ENCODE measurements at places on chromosomes 3 and 15.

DNA sequence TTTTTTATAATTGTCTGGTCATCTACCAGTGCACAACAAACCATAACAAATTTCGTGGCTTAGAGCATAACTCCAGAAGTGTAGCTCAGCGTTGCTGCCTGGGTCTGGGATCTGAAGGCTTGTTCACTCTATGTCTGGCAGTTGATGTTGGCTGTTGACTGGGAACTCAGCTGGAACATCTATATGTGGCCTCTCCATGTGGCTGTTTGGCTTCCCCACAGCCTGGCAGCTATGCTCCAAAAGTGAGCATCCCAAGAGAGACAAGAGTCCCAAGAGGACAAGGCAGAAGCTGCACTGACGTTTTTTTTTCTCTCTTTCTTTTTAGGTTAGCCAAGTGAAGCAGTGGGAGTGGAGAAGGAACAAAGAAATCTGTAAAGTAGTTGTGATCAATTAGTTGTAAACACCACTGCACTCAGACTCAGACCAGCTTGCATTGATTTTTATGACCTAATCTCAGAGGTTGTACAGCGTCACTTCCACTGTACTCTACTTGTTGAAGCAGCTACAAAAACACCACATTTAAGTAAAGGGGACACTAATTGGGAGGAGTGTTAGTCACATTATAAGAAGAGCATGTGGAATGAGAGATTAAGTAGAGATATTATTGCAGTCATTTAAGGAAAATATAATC, 2.5 kb upstream of the GPR176 start:
- no peak for DNase-seq

- DNase-seq: no peak
Observed at GRCh38 chr3:64295594-64295993, 70.3 kb upstream of the PRICKLE2 start.

DNA sequence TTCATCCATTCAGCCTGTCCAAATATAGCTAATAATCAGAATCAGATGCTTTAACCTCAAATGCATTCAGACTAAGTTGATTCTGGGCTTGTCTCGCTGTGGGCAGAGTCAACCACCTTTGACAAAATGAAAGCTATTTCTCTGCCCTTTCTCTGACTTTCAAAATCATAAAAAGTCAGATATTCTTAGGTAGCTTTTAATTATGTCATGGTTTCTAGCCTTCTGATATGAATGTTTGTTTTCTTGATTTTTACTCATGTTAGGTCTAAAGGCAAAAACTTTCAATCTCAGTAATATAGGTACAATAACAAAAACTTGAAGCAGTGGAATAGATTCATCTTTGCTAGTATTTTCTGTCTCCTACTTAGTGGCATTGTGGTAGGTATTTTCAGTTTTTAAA, 25.3 kb upstream of the C15orf61 start:
- no peak for DNase-seq

DNA sequence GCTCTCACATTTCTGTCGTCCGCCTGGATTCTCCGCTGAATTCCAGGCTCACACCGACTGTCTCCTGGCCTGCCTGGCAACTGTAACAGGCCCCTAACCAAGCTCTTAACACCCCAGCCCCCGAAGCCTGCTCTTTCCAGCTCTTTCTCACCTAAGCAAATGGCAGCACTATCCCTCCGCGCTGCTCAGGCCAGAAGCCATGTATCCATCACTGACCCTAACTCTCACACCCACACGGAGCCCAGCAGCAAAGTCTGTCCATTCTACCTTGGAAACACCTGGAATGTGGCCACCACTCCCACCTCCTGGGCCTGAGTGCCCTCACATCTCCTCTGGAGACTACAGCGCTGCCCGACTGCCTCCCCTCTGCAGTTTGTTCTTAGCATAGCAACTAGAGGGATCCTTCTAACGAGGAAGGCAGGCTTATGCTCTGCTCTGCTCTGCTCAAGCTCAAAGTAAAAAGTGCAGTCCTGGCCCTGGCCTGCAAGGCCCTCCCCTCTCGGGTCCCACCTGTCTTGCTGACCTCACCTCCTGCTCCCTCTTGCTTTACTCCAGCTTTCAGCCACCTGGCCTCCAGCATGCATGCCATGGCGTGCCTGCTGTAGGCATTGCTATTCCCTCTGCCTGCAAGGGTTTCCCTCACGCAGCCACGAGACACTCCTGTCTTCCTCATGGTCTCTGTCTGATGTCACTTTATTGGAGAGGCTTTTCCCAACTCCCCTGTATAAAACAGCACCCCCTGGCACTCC, 27.2 kb downstream of the FEM1B start:
- DNase-seq: no peak

DNA sequence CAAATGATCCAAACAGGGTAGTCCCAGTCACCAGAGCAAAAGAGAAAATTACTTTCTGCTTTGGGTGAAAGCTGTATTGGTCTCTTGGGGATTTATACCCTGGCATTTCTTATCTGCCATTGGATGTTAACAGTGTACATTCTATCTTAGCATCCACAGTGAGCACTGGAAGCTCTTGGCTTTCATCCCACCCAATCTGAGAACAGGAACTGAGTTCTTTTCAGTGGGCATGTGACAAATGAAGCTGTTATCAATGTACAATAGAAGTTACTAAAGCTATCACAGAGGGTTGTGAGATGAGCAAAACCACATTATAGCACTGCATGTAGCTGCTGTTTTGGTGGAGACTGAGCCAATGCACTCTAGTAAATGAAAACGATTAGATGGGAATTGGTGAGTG, 300.7 kb downstream of the TUSC7 start:
- DNase-seq: no peak

DNA sequence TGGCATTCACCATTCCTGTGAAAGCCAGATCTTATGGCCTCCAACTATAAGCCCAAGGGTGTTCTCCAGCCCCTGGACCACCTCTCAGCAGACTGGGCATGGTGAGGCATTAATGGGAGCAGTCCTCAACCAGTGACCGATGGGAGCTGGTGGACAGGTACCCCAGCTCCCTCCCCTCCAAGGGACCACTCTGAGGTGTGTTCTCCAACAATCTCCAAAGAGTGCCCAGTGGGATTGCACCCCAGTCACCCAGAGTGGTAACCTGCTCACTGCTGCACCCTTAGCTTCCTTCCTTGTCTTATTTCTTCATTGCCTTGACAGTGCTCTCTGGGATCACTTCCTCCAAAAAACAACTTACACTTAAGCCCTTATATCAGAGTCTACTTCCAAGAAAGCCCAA, 8.2 kb upstream of the ITGA11 start:
- DNase-seq: no peak

DNA sequence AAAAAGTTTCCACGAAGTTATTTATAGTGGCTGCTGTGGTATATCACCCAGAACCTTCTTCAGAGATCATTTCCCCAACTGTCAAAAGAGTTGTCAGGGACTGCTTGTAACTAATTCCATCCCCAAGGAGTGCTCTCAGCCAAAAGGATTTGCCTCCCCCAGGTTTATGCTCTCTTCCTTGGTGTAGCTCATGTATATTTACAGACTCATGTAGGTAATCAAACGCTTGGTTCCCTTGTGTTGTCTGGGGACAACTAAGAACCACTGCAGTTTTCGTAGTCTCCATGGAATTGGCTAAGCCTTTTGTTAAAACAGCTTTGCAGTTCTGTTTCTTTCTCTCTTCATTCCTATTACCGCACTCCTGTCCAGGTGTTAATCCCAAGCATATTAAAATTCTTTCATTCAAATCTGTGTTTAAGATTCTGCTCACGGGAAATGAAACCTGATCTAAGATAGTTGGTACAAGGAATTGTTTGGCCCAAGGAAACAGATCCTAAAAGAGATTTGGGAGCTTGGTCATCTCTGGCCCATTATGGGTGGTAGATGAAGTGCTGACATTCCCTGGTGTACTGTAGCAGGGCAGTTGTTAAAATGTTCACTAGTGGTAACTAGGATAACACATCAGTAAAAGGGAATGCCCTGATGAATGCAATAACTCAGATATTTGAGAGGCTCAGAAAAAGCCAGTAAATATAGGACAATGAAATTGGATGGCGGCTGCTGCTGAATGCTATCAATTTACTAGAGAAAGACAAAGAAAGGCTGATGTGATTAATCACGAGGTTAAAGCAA, 361.3 kb upstream of the GBE1 start:
- DNase-seq: no peak

- DNase-seq: no peak
Observed at GRCh38 chr15:33442449-33442848, 131.7 kb downstream of the RYR3 start.

DNA sequence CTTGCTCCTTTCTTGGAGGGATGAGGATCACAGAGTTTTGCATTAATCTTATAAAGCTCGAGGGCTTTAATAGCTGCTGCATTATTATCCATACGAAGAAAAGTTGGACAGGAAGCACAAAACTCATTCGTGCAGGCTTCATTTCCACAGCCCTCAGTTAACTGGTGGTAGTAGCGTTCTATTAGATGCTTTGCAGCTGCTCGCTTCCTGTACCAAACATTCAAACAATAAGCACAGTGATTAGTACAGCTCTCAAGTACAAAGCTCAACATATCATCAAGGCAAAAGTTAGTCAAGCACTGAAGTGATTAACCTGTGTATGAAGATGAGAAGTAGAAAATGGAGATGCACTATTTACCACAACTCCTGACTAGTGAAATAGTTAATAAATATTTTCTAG, 63.3 kb downstream of the UBE3A start:
- no peak for DNase-seq

GRCh38 chr15:55366981-55367380, 41.2 kb downstream of the CCPG1 start:
- no peak for DNase-seq

- no peak for DNase-seq
Observed at GRCh38 chr3:57949344-57949743, 58.9 kb upstream of the FLNB start.

- DNase-seq: no peak
Observed at GRCh38 chr3:37346227-37347005, 172.0 kb upstream of the LRRFIP2 start.

DNA sequence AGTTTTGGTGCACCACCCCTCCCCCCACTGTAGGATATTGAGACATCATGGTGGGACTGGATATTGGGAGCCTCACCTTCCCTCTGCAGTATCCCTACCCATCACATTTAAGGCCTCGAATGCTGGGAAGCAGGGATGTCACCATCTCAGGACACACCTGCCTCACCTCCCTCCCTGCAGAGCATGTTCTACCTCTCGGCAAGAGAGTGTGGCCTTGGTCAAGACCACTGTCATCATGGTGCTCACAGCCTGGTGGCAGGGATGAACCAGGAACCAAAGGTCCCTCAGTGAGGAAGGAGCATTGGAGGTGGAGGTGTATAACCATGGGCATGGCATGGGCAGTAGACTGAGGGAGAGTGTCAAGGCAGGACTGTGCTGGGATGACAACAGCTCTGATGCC, 104.8 kb downstream of the CORO2B start:
- DNase-seq: no peak

- no peak for DNase-seq
Observed at GRCh38 chr3:43953380-43953779, 262.6 kb downstream of the ABHD5 start.

- no peak for DNase-seq
Observed at GRCh38 chr3:140822401-140823047, 119.1 kb upstream of the SLC25A36 start.

- DNase-seq: no peak
Observed at GRCh38 chr15:66833371-66833770, 131.3 kb downstream of the SMAD6 start.

Measured in effector CD4-positive, alpha-beta T cell (primary cell).